ENCODE measurements at places on chromosomes 12 and 14.
A peak's percentile ranks its signal among the peaks of the same experiment; 100 is the strongest.

GRCh38 chr14:39722547-39723273, 290.5 kb upstream of the FBXO33 start:
- DNase-seq: no peak

DNA sequence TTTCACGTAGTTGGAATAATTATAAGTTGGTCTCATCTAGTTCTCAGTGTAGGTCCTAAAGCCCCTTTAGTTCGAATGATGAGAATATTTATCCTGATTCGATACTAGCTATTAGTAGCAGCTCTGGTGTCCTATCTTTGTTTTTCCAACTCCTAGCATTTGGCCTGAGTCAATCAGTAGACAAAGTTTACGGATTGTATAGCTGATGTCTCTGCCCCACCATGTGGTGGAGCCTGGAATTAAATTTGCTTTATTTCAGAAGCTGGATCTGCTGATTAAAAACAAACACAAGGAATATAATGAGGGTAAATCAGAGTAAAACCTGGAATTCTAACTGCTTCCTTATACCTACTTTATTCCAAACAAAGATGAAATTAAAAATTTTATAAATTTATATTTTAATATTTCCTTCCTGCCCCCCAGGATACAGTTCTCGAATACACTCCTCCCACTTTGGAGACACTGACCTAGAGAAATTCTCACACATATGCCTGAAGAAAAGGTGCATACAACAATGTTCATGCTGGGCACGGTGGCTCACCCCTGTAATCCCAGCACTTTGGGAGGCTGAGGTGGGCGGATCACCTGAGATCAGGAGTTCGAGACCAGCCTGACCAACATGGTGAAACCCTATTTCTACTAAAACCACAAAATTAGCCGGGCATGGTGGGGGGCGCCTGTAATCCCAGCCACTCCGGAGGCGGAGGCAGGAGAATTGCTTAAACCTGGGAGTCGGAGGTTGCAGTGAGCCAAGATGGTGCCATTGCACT, 7.6 kb upstream of the BRMS1L start:
- DNase-seq: peak; percentile 56

DNA sequence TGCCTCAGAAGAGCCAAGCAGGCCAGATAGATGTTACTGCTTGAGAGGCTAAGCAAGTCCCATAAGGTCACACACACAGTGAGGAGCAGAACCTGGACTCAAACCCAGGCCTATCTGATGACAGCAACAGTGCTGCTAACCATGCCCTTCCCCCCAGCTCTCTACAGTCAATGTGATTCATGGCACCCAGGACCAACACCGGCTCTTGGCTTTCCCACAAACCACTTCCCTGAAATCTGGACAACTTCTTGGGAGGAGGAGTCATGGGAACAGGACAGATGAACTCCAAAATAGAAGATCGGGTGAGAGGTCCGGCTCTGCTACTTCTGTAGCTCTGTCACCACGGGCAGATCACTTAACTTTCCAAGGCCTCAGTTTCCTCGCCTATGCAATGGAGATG, 716 bp upstream of the PTGDR start:
- peak; percentile 93 for DNase-seq

DNA sequence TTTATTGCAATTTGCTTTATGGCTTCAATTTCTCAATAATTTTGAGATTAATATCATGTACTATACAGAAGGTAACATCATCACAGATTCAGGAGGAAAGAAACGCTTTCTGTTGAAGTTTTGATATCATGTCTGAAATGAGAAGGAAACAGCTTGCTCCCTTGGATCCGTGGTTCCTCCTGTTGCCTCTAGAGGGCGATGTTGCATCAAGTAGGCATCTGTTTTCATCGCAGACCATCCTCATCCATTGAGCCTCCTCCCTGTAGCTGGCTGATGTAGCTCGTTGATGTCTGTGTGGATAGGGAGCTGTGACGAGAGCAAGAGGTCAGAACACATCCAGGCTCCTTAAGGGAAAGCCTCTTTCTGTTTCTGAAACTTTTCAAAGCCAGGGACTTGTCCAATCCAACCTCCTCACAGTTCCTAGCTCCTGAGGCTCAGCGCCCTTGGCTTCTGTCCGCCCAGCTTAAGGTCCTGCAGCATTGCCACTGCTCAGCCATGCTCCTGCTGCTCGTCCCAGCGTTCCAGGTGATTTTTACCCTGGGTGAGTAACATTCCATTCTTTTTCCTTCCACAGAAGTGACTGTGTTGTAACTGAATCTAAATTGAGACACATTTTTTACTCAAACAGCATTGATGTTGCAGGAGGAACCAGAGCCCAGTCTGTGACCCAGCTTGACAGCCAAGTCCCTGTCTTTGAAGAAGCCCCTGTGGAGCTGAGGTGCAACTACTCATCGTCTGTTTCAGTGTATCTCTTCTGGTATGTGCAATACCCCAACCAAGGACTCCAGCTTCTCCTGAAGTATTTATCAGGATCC, 304.8 kb upstream of the OR4E1 start:
- peak; percentile 33 for DNase-seq

GRCh38 chr12:104930388-104931326, 27.4 kb downstream of the SLC41A2 start:
- DNase-seq: peak; percentile 75

- no peak for DNase-seq
Measured at GRCh38 chr12:41701943-41702601, 442.6 kb downstream of the GXYLT1 start.

DNA sequence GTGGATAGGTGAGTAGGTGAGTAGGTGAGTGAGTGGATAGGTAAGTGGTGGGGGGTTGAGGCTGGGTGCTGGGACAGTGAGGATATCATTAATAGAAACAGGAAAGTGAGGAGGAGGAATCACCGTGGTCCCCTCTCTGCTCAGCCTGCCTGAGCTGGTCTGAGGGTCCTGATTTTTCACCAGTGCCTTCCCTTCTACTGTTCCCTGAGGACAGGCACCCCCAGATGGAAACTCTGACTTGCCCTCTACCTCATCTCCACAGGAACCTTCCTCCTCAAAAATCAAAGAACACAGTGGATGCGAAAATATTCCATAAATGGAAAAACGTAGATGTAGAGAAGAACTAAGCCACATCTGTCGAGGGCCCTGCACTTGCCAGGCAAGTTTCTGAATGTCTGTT, 1.9 kb downstream of the GPR68 start:
- DNase-seq: no peak

GRCh38 chr12:79925492-79925891, 9.4 kb downstream of the PPP1R12A start:
- no peak for DNase-seq

- DNase-seq: no peak
Measured at GRCh38 chr14:31879661-31880348, 197.3 kb upstream of the ARHGAP5 start.

- no peak for DNase-seq
Measured at GRCh38 chr12:123243671-123244262, 10.5 kb downstream of the MTRFR start.

DNA sequence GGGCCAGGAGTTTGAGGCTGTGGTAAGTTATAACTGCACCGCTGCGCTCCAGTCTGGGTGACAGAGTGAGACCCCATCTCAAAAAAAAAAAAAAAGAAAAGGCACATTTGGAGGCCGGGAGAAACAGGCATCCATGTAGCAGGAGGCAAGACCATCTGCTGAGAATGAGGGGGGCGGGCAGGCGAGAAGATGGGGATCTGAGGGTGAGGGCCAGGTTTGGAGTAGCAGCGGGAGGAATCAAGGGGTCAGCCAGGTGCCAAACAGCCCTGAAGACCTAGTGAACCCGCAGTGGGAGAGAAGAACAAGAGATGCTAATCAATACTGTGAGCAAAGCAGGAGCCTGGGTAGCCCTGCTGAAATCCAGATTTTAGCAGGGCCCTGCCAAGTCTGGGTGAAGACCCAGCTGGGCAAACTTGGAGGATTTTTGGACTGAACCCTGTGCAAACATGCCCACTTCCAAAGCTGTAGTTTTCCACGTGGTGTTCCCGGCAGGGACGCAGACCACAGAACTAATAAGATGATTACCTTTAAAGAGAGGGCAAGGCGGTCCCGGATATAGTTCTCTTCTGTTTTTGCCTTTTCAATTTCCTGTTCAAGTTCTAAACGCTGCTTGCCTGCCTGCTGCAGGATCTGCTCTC, 61.0 kb downstream of the NIN start:
- no peak for DNase-seq

DNA sequence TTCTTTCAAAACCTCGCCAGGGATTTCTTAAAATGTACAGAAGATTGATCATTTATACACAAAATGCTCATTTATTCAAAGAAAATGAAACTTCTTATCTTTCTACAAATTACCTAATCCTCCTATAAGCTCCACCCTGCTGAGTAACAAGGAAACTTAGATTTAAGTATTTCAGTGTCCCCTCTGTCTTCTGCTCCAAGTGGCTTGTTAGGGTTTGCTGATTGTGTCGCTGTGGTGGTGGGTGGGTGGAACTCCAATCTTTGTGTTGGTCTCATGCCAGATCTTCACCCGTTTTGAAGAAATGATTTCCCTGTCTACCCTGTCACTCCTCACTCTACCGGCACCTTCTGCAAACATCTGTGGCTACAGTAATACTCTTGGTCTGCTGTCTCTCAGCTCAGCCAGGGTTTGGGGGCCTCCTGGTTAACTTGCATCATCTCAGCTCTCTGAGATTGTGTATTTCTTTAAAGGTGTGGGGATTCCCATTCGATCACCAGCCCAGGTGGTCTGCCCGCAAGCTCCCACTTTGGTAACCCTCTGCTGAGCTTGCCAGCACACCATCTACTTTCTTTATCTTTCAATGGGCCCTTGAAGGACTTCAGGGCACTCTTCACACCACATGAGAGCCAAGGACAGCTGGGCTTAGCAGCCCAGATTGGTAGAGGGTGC, 73.8 kb downstream of the DRAM1 start:
- DNase-seq: no peak

GRCh38 chr14:69963966-69964365, 84.8 kb downstream of the SMOC1 start:
- DNase-seq: no peak

DNA sequence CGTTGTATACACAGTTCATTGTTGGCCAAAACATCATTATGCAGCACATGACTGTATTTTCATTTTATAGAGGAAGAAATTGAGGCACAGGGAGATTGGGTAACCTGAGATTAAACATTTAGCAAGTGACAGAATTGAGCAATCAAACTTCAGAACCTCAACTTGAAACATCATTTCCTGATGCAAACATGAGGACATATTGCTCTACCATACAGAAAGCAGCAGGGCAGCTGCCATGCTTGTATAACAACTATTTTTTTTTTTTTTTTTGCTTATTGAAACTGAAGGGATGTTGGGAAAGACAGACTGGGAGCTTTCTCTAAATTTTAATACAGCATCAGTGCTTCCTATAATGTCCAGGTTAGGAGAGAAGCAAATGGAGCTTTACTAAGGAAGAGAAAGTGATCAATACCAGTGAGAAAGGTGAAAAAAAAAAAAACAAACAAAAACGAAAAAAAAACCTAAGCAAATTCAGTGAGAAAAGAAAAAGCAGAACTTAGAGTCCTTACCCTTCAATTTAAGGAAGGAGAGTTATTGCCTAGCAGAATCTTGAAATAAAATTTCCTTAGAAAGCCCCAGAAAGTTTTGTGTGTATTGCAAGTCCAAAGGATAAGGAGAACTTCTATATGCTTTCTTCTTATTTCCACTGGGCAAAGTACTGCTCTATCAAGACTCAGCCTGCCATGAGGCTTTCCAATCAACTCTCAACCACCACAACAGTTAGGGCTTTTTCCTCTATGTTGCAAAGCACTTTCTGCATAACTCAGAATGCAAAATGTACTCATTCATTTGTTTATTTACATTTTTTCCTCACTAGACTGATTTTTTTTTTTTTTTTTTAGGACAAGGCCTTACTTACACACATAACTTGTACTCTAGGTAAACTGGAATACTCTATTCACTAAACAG, 21.6 kb downstream of the BTG1 start:
- no peak for DNase-seq

DNA sequence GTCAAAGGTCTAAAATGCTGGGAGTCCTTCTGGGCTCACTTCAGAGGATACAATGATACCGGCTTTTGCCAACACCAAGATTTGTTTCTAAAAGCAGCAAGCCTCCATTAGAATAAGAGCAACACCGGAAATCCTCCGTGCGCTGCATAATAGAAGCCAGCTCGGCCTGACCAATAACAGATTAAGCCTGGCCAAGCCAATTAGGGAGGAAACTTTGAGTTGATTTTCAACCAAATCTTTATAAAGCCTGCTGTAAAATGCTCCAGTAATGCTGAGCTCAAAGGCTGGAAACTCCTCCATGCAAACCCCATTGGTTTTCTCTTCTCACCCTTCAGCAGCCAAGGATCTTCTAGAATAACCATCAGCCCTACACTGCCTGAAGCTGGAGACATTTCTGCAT, 150.1 kb downstream of the NTF3 start:
- no peak for DNase-seq

- no peak for DNase-seq
Measured at GRCh38 chr12:67420506-67420905, 151.3 kb downstream of the CAND1 start.

DNA sequence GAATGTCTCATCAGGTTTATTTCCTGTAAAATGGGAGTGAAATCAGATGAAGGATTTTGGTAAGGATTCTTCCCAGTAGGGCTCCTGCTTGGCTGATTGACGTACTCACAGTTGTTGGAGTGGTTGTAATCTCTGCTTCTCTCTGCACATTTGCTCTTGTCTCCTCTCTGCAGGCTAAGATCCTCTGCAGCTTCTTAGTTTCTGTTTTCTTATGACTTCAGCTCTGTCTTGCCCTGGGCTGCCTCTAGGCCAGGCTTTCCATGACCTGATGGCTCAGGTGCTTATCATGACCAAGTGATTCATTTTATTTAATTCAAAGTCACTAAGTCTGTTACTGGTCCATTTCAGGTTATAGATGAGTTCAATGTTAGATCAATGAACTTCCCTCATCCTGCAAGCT, 394.5 kb upstream of the DDHD1 start:
- DNase-seq: no peak

DNA sequence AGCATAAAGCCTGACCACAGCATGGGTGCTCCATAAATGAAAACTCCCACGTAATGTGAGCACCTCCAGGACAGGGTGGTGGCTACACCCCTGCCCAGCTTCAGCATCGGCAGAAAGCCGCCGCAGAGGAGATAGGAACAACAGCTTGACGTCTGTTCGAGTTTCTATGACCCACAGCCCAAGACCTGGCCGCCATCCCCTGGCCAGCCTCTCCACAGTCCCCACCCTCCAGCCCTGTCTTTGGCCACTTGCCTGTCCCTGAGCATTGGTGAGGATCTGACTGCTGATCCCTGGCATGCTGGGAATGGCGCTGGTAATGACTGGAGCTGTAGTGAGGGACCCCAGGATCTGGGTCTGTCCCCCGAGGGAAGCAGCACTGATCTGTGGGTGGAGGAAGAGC, 21.3 kb downstream of the POU6F1 start:
- DNase-seq: no peak

Measured in fibroblast of mammary gland (primary cell).